ENCODE measurements at places on chromosomes 7 and 10.

GRCh38 chr10:84333864-84334451, 5.6 kb downstream of the CCSER2 start:
- no peak for DNase-seq
- H3K4me3 ChIP-seq, result no peak overlapping the region
- H3K27ac ChIP-seq, result no peak overlapping the region
- H3K36me3 ChIP-seq, result no peaks in the 10 kb centered on the region
- H3K27me3 ChIP-seq, result no peaks in the 10 kb centered on the region
- peaks cover 10% of the 10 kb centered on the region for H3K4me1 ChIP-seq

DNA sequence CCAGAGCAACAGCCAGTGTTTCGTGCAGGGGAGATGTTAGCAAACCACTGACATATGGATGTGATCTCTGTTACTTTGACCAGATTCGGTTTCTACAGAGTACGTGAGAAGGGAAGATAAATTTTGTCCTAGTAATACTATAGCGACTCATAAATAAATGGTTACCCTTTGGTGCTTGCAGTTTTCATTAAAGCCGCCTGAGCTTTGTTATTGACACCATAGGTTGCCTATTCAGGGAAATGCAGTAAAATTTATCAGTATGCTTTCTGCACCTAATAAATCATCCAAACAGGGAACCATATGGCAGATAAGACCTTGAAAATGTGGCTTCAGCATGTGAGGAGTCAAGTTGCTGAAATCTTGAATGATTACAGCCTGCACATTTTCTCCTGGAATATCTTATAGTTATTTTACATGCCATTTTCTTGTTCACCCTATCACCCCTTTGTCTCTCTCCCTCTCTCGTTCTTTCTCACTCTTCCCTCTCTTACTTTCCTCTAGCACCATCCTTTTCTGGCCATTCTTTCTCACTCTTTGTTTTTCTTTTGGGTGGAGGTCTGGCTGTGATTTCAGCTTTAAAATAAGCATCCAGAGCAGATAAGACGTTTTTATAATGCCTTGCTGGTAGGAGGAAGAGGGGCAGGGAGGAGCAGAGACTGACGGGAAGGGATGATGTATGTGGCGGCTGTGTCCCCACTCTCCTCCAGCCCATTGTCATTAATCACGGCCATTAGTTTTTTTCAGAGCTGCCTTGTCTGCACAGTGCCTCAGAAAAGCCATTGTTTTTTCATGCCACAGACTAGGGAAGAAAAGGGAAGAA, 182.5 kb downstream of the LRMDA start:
- peaks cover 15% of the 10 kb centered on the region for H3K4me1 ChIP-seq
- H3K36me3 ChIP-seq, result no peaks in the 10 kb centered on the region
- H3K27me3 ChIP-seq, result no peaks in the 10 kb centered on the region
- DNase-seq, result no peak

- DNase-seq, result no peak
- peaks cover 15% of the 10 kb centered on the region for H3K27me3 ChIP-seq
- H3K27ac ChIP-seq, result no peak overlapping the region
- no peaks in the 10 kb centered on the region for H3K36me3 ChIP-seq
- H3K4me1 ChIP-seq, result peaks cover 20% of the 10 kb centered on the region
- H3K4me3 ChIP-seq, result no peak overlapping the region
Measured at GRCh38 chr7:158035343-158035742, 552.3 kb downstream of the PTPRN2 start.

GRCh38 chr7:157714166-157715070, 377.6 kb downstream of the DNAJB6 start:
- no peaks in the 10 kb centered on the region for H3K27me3 ChIP-seq
- no peak overlapping the region for H3K27ac ChIP-seq
- no peak overlapping the region for H3K4me3 ChIP-seq
- peaks cover 3% of the 10 kb centered on the region for H3K4me1 ChIP-seq
- H3K36me3 ChIP-seq, result no peaks in the 10 kb centered on the region

DNA sequence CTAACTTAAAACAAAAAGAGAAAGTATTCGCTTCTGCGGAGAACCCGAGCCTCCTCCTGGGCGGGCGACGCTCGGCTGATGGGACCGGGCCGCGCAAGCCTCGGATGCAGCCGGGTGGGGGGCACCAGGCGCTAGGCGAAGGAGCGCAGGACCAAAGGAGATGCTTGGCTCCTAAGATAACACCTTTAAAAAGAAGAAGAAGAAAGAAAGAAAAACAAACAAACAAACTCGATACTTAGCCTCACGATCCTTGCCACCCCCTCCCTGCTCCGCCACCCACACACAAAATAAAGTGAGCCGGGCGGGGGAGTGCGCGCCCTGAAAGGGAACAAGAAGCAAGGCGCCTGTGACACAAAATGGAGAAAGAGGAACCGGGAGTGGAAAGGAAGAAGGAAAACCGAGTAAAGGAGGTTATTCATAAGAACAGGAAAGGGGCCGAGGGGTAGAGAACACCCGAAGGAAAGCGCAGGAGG, 34.0 kb upstream of the EBLN1 start:
- peak; percentile 50 for DNase-seq
- peaks cover 30% of the 10 kb centered on the region for H3K27me3 ChIP-seq
- no peaks in the 10 kb centered on the region for H3K4me1 ChIP-seq
- H3K4me3 ChIP-seq, result peak overlapping the region; percentile 56
- H3K36me3 ChIP-seq, result no peaks in the 10 kb centered on the region

- no peaks in the 10 kb centered on the region for H3K36me3 ChIP-seq
- no peak for DNase-seq
- H3K27me3 ChIP-seq, result no peaks in the 10 kb centered on the region
- H3K27ac ChIP-seq, result no peak overlapping the region
- H3K4me3 ChIP-seq, result no peak overlapping the region
- peaks cover 3% of the 10 kb centered on the region for H3K4me1 ChIP-seq
Measured at GRCh38 chr7:94650147-94651051, 5.5 kb downstream of the SGCE start.

DNA sequence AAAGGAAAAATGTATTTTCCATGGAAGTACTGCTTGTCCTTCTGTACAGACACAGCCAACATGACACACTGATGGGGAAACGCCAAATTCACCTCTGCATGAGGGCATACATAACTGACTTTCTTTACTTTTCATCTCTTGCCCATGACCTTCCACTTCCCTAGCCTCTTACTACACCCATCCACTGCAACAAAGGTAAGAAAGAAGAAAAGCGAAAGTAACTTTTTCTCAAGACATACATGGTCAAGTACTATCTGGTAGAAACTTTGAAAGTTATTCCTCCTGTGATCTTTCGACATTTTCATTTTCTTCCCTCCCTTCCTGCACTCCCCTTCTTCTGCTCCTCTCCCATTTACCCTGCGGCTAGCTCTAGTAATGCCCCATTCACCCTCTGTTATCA, 130.8 kb downstream of the USP6NL start:
- H3K27ac ChIP-seq, result no peak overlapping the region
- no peak for DNase-seq
- peaks cover 4% of the 10 kb centered on the region for H3K4me1 ChIP-seq
- no peaks in the 10 kb centered on the region for H3K27me3 ChIP-seq
- no peak overlapping the region for H3K4me3 ChIP-seq

DNA sequence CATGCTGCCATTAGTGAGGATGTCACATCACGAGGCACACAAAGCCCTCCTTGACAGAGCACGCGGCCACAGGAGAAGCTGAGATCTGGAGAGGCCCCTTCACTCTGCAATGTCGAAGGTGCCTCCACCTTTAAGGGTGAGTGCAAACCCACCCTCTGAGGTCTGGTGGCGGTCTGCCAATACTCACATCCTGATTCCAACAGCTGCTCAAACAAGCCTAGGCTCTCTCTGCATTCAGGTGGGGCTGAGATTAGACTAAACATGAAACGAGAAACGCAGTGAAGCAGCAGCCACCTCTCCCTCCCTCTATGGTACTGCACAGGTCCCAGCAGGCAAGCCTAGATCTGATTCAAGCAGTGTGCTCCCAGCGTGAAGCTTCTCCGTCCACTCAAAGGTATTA, 151.8 kb downstream of the TCERG1L start:
- H3K36me3 ChIP-seq, result no peaks in the 10 kb centered on the region
- no peak overlapping the region for H3K27ac ChIP-seq
- DNase-seq, result no peak
- H3K27me3 ChIP-seq, result no peaks in the 10 kb centered on the region
- no peak overlapping the region for H3K4me3 ChIP-seq

- no peak overlapping the region for H3K27ac ChIP-seq
- no peak overlapping the region for H3K4me3 ChIP-seq
- H3K27me3 ChIP-seq, result no peaks in the 10 kb centered on the region
- H3K4me1 ChIP-seq, result no peaks in the 10 kb centered on the region
Measured at GRCh38 chr10:24670964-24671670, 52.6 kb downstream of the ARHGAP21 start.

GRCh38 chr10:121183236-121183635, 332.1 kb downstream of the WDR11 start:
- H3K4me1 ChIP-seq, result no peaks in the 10 kb centered on the region
- H3K4me3 ChIP-seq, result no peak overlapping the region
- peaks cover 2% of the 10 kb centered on the region for H3K27me3 ChIP-seq

GRCh38 chr10:18155321-18155720, 15.1 kb downstream of the CACNB2 start:
- H3K36me3 ChIP-seq, result no peaks in the 10 kb centered on the region
- DNase-seq, result no peak
- H3K4me3 ChIP-seq, result no peak overlapping the region
- no peaks in the 10 kb centered on the region for H3K27me3 ChIP-seq
- no peak overlapping the region for H3K27ac ChIP-seq
